ENCODE measurements at places on chromosomes 2 and 18.
A peak's percentile ranks its signal among the peaks of the same experiment; 100 is the strongest.

DNA sequence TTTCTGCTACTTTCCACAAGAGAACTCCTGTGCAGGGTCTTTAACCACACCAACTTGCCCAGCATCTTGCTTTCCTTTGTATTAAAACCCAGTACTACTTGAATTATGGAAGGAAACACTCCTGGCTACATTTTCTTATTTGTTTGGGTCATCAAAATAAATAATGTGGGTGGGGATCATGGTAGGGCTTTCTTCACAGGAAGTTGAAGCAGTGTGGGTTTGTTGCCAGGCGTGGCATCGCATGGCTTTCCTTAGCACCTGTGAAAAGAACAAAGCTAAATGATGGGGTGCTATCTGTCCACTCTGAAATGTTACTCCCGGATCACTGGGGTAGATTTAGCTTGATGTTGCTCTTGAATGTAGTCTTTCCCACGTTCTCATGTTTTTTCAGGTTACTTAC, 18.7 kb downstream of the ARHGAP25 start:
- DNase-seq: no peak

DNA sequence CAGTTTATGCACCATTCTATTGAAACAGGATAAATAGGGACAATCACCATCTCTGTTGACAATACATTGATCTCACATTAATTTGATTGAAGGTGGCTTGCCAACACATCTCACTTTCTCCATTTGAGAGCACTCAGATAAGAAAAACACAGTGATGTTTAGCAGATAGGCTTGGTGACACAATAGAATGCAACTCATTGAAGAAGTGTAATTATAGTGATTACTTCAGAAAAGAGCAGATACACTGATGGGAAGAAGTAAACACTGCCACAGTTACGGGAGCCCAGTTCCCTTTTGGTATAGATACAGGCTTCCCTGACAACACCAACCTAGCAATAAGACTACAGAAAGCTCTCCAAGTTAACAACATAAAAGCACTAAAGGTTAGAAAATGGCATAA, 89.1 kb downstream of the FIGN start:
- no peak for DNase-seq

DNA sequence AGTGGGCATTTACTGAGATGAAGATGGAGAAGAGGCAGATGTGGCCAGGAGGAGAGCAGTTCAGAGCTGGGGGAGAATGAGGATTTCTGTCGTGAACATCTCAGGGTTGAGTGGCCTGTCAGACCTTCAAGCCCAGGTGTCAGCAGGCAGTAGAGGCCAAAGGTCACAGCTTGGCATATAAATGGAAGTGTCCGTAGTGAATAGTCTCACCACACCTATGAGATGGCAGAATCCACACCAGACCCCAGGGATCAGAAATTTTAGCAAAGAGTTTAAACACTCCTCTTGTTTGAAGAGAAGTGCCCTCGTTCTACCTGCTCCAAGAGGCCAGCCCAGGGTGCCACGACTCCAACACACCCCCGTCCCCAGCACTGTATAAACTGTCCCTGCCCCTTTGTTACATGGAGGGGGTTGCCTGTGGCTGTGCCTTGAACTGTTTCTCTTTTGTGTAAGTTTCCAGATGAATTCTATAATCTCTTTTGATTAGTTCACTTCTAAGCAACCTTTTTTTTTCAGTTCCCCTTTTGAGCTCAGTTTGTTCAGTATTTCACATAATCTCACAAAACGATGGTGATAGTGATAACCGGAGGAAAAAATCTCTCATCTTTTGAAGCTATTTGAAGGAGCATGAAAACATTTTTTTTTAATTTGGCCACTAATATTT, 69.0 kb upstream of the TTC39C start:
- no peak for DNase-seq

GRCh38 chr2:15730545-15731212, 139.0 kb downstream of the DDX1 start:
- peak; percentile 2 for DNase-seq

DNA sequence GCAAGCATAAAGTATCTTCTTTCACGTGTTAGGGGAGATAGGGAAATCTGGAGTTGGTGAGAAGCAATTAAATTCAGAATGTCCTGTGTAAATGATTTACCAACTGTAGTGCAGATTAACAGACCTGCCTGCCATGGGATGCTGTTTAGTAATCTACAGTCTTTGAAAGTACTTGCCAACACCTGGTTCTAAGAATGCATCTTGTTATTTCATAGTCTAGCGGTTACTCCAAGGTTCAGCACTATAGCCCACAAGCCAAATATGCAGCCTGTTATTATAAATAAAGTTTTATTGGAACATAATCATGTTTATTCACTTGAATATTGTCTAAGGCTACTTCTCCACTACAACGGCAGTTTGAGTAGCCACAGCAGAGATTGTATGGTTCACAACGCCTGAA, 100.8 kb downstream of the OSBPL6 start:
- DNase-seq: no peak

Measured in NK-92 treated with Interleukin-12 subunit alpha and Interleukin-12 subunit beta, amount 100 ng/mL, for 24 hours (cell line).